Fibroblast of villous mesenchyme (primary cell): ENCODE measurements at places on chromosomes 5 and 9. TPM values are rescaled to one million over a fixed set of nuclear protein-coding genes. Genes with fewer than 3 reads are reported as not detected.

DNA sequence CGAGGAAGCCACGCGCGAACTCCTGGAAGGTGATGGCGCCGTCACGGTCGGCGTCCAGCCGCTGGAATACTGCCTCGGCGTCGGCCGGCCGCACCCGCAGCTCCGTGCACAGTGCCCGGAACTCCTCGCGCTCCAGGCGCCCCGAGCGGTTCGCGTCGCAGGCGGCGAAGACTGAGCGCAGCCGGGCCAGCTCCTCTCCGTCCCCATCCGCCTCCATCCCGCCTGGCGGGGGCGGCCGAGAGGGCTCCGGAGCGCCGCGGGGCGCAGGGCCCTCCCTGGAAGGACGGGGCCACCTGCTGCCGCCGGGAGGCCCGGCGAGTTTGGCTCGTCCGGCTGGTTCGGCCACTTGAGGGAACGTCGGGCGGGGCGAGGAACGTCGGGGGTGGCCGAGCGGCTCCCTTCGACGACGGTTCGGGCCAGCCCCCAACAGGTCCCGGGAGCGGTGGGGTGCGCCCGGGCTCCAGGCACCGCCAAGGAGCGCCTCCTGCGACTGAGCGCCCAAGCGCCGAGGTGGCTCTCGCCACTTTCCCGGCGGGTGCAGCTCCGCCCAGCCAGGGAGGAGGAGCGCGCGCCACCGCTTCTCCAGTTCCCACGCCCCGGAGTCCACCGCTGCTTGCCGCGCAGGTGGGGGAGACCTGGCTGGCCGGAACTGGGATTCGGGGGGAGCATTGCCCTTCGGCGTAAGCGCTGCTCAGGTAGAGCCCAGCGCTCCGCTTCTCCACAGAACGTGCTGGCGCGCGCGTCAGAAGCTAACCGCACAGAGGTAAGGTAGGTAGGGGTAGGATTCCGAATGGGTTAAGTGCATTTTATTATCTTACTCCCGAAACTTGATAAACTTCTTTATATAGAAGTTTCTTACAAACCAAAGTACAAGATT lies at the start of gene RASEF:
Gene RASEF, minus strand, starts transcription at position 492 of the 877 bp plus-strand sequence. Its CDS starts 275 bp downstream, at position 217.
- DNase-seq: peak; percentile 25

GRCh38 chr5:43073597-43074546 lies 33.8 kb upstream of the ANXA2R start:
- DNase-seq: peak; percentile 44

GRCh38 chr5:14028938-14029584 lies 84.6 kb upstream of the DNAH5 start:
- DNase-seq: no peak

DNA sequence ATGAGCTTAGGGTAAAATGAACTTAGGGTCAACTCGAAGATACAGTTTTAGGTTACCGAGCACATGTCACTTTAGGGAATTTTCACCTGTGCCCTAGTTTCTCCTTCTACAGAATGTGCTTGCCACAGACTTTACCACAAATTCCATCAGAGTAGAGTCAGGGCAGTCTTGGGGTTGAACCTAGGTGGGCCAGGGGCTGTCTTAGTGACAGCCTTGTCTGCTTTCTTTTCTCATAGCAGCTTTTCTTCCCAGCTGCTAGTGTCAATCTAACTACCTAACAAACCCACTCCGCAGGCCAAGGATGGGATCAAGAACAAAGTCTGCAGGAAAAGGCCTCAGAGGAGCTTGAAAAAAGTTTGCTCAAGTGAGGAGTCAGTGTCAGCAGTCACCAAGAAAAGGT lies 458.1 kb upstream of the CDH18 start:
- DNase-seq: no peak

DNA sequence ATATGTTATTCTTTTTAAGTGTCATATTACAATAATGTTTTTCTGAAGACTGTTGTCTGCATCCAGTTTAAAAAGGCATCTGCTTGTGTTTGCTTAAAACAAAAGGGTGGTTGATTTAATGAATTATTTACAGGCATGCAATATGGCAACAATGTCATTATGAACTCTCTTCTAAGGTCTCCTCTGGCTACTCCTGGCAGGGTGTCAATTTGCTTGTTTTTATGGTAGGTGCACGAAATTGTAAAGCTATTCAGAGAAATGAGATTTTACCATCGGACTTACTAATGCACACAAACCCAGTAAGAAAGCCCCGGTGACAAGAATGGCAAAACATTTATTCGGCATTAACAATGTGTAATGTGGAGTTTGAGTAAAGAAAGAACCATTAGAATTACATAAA lies 539.8 kb upstream of the ZNF608 start:
- no peak for DNase-seq

GRCh38 chr9:10921671-10922070 lies 308.9 kb upstream of the PTPRD start:
- DNase-seq: no peak

The PCDHB3 gene
- total RNA-seq: 0.32 and 0.43 TPM in 2 replicates

The SELENOP gene
- 15.5 and 31.1 TPM in 2 replicates for total RNA-seq
